ENCODE measurements at places on chromosomes 2 and 18.
A peak's percentile ranks its signal among the peaks of the same experiment; 100 is the strongest.

DNA sequence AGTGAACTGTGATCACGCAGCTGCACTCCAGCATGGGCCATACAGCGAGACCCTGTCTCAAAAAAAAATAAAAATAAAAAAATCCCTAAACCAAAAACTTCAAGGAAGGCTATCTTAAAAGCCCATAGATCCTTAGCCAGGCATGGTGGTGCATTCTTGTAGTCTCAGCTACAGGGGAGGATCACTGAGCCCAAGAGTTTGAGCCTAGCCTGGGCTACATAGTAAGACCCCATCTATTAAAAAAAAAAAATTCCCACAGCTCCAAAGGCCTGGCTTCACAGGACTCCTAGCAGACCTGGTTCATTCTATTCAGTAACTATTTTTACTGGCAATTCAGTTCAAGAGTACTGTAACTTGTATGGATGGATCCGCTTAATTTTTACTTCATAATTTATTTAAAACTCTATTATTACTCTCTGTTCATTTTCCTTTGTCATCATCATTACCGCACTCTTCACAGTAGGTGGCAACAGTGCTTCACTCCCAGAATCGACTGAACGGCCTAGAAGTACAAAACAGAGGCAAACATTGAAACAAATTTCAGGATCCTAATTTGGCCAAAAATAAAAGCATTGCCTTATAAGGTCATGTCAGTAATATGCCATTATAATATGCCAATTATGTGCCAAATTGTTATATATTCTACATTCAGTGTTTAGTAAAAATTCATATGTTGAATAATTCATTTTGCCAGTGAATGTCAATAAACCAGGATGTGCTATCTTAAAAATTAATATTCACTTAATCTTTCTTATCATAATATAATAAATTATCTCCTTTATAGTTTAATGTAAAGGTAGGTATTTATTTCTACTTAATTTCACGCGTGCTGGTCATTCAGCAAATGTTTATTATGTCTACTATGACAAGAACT, 14.3 kb upstream of the STAM2 start:
- DNase-seq, result peak; percentile 14

GRCh38 chr2:10407841-10408648, 40.1 kb downstream of the ODC1 start:
- DNase-seq, result peak; percentile 59

DNA sequence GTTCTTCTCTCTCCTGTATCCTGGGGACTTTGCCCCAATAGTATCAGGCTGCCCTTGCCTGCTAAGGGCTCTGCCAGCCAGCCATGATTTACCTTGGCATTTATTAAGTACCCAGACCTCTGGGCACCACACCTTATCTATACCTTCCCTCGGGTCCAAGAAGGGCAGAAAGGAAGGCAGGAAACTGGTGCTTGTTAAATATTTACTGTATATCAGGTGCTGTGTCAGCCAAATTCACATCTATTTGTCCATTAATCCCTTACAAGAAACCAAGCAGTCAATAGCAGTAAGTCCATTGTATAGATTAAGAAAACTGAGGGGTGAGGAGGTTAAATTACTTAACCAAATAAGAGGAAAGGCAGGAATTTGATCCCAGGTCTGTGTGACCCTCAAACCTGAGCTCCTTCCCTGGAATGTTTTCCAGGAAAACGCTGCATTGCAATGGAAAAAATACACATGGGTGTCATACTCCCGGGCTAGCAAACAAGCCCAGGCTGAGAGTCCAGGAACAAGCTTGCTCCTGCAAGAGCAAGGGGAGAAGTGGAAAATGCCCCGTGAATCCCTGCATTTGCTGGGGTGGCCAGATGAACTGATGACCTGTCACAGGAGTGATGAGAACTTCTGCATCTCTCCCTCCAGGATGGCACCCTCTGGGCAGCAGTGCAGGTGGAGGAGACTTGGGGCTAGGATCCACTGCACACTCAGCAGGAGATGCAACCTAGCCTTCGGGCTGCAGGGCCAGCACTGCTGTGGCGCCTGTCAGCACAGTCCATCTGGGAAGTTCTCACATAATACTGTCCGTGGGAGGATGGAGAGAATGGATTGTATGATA, 30.4 kb downstream of the CIB4 start:
- DNase-seq, result no peak

DNA sequence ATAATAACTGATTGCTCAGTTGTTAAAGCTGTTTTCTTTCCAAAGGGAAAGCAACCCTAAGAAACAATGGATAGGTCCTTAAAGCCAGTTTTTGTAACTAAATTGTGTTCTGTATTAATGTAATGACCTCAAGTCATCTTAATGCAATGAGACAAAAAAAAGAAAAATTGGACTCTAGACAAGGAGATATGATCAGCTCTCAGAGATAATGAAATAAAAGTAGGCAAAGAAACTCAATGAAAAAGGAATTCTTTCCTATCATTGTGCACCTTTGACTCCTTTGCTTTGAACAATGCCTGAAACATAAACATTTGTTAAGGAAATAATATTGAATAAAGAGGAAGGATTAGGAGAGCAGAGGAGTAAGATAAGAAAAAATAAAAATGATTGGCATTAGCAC, 86.1 kb downstream of the RIT2 start:
- DNase-seq, result no peak

DNA sequence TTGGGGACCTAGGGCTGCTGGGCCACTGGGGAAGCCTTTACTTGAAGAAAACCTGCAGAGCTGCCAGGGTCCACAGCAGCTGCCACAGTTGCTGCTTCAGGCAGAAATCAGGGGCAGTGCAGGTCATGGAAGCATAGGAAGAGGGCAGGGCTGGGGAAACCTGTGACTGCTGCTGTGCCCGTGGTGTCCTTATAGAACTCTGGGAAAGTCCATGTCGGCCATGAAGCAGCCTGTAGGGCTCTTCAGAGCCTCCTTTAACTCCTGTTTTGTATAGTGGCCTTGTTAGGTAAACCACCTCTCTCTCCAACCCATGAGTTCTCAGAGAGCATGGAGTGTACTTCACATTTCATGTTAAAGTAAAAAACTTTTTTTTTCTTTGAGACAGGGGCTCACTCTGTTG, 62.1 kb downstream of the SMAD4 start:
- DNase-seq, result no peak

DNA sequence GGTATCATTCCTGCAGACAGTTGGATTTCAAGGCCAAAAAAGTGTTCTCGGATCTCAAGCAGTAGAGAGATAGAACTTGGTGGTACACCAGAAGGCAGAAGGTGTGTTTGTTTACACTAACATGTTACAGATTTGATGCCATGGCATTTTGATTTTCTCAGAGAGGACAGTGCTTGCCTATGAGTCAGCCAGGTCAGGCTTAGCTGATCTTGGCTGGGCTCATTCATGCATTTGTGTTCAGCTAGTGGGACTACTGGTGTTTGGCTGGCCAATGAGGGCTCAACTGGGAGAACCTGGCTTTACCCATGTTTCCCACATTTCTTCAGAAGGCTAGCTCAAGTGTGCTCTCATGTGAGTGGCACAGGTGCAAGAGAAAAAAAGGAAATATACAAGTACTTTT, 162.0 kb downstream of the C1D start:
- no peak for DNase-seq

DNA sequence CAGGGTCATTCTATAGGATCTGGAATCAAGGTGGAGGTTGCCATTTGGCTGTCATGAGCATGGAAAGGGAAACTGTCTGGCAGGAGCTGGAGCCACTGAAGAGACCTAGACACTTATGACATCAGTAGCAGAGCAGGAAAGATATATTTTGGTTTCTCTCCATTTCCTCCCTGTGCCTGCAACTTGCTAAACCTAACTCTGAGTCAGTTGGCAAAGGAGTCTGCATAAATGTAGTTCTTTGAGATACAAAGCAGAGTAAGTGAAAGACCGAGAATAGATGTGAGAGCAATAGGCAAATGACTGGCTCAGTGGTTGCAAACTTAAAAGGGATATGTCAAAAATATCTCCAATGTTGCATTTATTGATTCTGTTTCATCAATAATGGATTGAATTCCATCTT, 757.7 kb downstream of the KCNJ3 start:
- no peak for DNase-seq

- no peak for DNase-seq
Measured at GRCh38 chr2:239939736-239940483, 85.2 kb downstream of the NDUFA10 start.

DNA sequence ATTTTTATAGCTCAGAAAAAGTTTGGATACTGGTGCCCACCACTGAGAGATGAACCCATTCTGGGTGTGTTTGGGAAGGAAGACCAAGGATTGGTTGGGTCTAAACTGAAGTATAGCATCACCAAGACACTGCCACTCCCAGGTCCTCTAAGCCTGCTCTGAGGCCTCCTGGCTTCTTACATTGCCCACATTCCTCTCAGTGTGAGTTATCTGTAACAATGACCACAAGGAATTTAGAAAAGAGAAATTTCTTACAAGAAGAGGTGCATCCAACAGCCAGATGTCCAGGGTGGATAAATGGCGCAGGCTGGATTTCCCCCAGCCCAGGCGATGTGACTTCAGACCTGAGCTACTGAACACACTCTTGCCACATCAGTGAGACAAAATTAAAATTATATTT, 1.6 kb upstream of the GPR45 start:
- no peak for DNase-seq

Measured in CD4-positive, alpha-beta T cell treated with Interleukin-2 at 100 ng/mL for 4 hours (primary cell).